ENCODE measurements at places on chromosomes 7 and 10.
A peak's percentile ranks its signal among the peaks of the same experiment; 100 is the strongest.

- DNase-seq, result no peak
These were observed 523 bp downstream of the PURB start for GRCh38 chr7:44884621-44885393.

DNA sequence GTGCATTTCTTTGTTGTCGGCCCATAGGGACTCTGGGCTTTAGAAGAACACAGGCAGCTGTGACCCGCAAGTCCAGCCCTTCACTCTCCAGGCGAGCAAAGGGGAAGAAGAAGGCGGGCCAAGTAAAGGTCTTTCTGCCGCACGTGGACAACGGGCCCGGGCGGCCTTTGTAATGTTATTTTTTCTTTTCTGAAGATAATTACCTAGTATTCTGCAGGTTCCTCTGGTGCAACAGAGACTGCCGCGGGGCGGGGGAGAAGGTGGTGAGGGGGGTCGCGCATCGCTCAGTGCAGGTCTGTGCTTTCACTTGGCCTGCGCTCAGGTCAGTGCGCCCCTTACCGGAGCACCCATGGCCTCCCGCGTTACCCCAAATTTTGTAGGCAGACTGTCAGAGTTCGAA, 7.1 kb upstream of the TBX20 start:
- DNase-seq, result no peak

DNA sequence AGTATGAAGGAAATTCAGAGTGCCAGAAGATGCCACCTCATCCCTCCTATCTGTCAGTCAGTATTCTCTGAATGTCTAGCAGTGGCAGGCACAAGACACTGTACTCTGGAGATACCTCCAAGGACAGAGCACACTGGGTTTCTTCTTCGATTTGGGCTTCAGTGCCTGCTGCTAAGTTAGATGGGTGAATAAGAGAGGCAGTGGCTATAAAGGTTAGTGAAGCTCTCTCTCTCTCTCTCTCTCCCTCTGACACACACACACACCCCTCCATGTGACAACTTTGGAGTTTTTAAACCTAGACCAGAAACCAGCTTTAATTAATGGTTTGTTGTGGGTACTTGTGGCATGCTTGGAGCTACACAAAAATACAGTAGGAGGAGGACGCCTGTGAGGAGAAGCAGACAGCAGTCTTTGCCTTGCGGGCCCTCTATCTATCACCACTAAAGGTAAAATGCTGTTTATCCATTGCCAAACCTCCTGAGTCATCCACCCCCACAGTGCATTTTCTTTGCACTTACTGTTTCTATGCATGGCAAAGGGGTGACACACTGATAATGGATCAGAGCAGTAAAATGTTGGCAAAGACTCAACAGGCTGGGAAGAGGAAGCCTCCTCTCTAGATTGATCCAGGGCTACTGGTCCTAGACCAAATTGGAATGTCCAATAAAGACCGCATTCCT, 102.5 kb downstream of the TRIL start:
- DNase-seq, result no peak

- DNase-seq, result no peak
These were observed 37.2 kb upstream of the BTBD16 start for GRCh38 chr10:122233857-122234348.

DNA sequence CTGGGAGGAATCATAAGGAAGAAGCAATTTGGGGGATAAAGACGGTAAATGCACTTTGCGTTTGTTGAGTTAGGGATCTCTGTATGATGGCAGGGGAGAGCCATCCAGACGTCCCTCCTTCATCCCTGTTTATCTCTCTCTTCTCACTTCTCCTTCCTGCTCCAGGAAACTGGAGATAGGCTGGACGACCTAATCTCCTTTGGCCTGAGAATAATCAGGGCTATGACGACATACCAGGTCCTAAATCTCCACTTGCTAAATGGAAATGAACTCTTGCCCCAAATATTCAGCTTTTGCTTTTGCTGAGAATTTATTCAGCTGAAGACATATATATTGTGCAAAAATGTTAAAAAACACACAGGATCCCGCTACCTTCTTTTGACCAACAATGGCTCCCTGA, 182.9 kb upstream of the INHBA start:
- no peak for DNase-seq

DNA sequence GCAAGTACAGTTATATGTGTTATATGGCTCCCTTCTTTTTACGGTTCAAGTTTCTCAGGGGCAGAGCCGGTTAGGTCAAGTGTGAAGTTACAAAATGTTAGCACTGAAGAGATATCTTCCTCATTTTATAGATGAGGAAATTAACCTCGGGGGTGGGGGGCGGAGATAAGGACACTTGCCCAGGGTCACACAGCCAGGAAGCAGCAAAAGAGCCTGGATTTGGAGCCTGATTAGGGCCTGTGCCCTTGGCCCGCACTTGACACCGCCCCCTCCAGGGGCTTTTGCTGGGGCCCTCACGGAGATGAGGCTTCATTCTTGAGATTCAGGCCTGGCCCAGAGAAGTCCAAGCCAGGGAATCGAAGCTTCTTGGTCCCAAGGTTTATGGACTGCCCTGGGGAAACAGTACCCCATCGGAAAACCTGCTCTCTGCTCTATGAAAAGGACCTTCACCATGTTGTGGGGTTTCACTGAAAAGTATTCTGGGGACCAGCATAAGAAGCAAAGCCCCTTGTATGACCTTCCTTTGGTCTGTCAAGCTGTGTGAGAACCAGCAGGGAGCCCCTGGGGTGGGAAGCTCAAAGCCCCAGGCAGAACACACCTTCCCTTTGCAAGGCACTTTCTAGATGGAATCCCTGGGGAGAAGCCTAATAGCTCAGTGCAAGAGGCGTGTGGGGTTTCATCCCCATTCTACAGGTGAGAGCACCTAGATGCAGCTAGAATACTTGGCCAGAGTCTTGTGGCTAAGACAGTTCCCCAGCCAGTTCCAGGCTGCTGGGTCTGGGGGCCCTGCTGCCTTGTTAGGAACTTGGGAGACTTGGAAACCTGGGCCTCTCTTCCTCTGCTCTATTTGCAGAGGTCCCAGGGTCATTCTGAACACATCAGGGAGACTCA, 21.9 kb downstream of the UNC5B start:
- DNase-seq, result no peak

- no peak for DNase-seq
These were observed 16.4 kb downstream of the STAMBPL1 start for GRCh38 chr10:88896372-88896993.

DNA sequence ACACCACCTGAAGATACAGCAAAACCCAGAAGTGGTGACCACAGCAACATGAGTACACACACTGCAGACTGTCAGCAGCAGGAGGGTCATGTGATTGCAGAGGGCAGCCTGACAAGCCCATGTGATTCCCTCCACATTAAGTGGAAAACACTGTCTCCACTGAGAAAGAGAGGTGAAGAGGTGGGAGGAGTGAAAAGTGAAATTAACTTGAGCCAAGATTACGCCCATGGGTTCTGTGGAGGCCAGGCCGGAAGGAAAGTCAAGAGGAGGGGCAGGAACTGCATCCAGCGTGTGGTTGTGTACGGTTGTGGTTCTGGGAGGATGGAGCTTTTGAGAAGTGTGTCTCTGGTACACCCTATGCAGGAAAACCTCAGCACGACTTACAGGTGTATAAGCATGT, 138.5 kb downstream of the PLXNA4 start:
- DNase-seq, result no peak

- no peak for DNase-seq
These were observed 109.1 kb downstream of the LSM5 start for GRCh38 chr7:32381024-32381601.

GRCh38 chr10:102504179-102504975, 605 bp downstream of the SUFU start:
- no peak for DNase-seq

- DNase-seq, result peak; percentile 29
These were observed 69.6 kb downstream of the ATXN7L1 start for GRCh38 chr7:105806592-105807447.

- no peak for DNase-seq
These were observed 182.8 kb downstream of the SEC23IP start for GRCh38 chr10:120075349-120075748.

DNA sequence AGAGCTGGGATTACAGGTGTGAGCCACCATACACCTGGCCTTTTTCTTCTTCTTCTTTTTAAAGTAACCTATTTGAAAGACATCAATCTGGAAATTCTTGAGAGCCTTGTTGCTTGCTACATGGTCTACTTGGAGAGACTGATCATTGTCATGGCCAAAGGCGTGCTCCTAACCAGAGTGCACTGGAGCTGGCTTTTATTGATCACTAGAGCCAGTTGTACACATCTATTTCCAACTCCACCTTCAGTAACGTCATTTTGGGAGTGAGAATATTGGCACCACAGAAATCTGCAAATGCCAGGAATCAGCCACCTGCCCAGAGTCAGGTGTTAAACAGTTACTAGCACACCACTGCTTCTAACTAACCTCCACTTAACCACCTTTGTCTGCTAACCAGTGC, 735.1 kb downstream of the TYW1 start:
- DNase-seq, result no peak

GRCh38 chr7:8176370-8177081, 85.4 kb downstream of the ICA1 start:
- no peak for DNase-seq

GRCh38 chr10:110506448-110506847, 8.7 kb downstream of the DUSP5 start:
- no peak for DNase-seq

DNA sequence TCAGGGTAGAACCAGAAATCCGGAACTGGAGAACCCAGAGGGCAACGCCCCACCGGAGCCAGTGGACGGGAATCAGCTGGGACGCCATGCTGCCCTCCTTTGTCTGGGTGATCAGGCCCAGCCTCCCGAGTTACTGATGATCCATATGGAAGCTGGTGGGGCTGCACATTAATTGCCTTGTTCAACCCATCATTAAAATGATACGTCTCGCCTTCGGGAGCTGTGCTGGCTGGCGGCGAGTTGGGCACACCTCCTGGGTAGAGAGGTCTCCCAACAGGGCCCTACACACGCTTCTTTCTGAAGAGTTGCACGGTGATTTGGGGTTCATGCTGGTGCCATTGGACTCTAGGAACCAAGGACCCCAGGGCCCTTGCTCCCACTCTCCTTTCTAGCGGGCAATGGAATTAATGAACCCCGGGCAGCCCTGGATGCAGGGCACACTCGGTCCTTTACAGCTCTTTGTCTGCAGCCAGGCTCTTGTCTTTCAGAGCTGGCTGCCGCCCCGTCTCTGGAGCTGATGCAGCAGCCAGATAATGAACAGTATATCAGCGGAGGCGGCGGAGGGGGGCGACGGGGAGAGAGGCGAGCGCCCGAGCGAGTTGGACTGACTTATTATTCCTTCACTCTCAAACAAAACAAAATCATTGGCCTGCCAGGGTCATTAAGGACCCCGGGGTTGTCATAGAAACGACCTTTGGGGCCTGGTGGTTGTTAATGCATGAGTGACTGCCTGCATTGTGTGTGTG, 412.2 kb upstream of the ZMIZ1 start:
- DNase-seq, result no peak

DNA sequence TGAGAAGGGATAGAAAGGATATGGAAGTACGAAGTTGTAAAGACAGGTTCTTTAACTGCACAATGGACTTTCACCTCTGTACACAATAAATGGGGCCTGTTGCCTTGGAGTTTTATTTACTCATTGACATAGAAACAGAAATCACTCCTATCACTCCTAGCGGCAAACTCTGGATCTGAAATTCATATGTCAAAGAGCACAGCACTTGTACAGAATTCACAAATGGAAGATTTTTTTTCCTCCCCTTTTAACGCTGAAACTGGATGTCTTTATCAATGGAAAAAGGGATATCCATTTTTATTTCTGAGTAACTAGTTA, 18.2 kb downstream of the NT5C3A start:
- no peak for DNase-seq

DNA sequence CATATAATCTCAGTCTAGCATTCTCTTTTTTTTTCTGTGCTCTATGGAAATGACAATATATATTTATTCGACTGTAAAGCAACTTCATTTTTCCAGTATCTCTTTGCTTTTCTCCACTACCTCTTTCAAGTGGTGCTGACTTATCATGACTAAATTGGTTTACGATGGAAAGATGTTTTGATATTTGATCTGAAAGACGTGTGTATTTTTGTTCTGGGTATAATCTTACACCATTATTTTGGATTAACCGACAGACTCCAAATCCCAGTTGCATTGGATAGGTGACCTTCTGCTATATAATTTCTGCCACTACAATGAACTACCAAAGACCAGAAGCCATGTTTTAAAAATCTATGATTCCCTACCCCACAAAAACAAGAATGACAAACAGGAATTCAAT, 380.5 kb upstream of the NFE2L3 start:
- no peak for DNase-seq

- DNase-seq, result no peak
These were observed 51.4 kb downstream of the MICALL2 start for GRCh38 chr7:1407892-1408291.

GRCh38 chr7:150458756-150459155, 8.3 kb downstream of the GIMAP8 start:
- DNase-seq, result no peak

- no peak for DNase-seq
These were observed 17.3 kb downstream of the DCLRE1C start for GRCh38 chr10:14936584-14936983.

- DNase-seq, result no peak
These were observed 177.7 kb downstream of the SLC25A13 start for GRCh38 chr7:96144260-96144526.

- no peak for DNase-seq
These were observed 48.7 kb downstream of the TSPAN12 start for GRCh38 chr7:120809260-120809659.

- DNase-seq, result no peak
These were observed 14.2 kb downstream of the SLC29A3 start for GRCh38 chr10:71333129-71333887.

DNA sequence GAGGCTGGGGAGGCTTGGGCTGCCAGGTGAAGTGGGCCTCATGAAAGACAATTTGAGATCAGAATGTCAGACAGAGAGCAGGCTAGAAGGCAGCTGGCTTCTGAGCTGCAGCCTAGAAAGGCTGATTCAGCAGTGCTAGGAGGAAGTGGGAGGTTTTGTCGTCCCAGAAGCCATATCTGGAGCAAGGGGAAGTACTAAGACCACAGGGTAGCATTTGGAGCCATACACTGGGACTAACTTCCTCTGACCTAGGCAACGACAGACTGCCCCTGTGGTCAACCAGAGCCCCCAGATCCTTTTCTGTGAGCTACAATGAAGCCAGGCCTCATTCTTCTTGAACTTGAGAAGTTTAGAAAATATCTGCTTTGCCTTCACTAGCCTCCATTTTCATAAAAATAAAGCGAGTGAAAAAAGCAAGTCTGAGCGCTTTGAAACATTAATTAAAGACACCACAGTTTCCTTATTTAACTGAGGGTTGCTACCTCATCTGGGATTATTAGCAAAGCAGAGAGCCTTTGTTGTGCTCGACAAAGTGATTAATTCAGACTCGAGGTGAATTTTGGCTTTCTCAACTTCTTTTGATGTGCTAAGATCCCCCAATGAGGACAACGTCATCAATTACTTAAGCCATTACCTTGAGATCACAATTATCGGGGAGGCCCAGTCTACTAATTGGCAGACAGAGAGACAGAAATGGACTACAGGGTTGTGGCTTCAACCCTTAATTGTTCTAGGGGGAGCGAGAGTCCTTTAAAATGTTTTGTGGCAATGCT, 26.6 kb downstream of the TBXAS1 start:
- DNase-seq, result no peak

- DNase-seq, result no peak
These were observed 9.0 kb downstream of the LFNG start for GRCh38 chr7:2528481-2529095.
